ENCODE measurements at places on chromosomes 2 and 18. TPM values are rescaled to one million over a fixed set of nuclear protein-coding genes. Genes with fewer than 3 reads are reported as not detected.

Gene SERPINB13
- not detected for total RNA-seq

Gene KCNS3
- total RNA-seq = 18.1 TPM

DNA sequence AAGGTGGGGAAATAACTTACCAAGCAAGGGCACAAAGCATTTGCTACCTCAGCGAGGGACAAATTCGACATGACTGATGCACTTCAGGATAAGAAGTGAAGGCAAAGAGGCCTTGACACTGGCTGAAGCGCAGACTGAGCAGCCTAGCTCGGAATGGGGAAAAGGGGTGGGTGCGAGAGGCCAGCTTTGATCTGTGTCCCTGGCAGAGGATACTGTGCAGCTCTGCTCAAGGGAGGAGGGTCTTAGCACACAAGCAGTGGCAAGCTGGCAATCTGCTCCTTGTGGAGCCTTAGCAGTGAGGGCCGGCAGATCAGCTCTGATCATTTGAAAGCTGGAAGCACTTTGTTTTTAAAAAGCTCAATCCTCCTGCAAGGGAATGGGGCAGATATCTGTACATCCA is 222.3 kb downstream of the ZBTB7C start:
- no peak overlapping the region for H3K27ac ChIP-seq
- no peak overlapping the region for H3K4me3 ChIP-seq
- DNase-seq = no peak

GRCh38 chr18:63099848-63100629 is 219.5 kb downstream of the BCL2 start:
- no peaks in the 10 kb centered on the region for H3K27me3 ChIP-seq
- no peaks in the 10 kb centered on the region for H3K36me3 ChIP-seq
- peaks cover 8% of the 10 kb centered on the region for H3K4me1 ChIP-seq
- H3K4me3 ChIP-seq = no peak overlapping the region
- DNase-seq = no peak

DNA sequence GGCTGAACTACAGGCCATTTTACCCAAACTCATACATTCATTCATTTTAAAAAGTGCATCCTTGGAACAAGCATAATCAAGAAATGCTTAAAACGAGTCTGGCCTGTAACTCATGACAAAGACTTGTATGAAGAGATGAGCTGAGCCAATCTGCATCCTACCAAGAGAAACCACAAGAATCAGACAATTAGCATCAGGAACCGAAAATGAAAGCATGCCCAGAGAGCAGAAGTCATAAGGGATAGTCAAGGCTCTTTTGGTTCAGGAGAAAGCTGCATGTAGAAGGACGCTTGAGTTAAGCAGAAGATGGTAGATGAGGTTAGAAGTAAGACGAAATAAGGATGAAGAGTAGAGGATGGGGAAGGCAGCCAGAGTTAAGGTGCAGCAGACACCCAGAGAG is 137.0 kb upstream of the CTNNA2 start:
- peaks cover 21% of the 10 kb centered on the region for H3K4me1 ChIP-seq
- DNase-seq = no peak
- no peaks in the 10 kb centered on the region for H3K36me3 ChIP-seq
- H3K27ac ChIP-seq = no peak overlapping the region
- no peaks in the 10 kb centered on the region for H3K27me3 ChIP-seq

- peaks cover 53% of the 10 kb centered on the region for H3K4me1 ChIP-seq
- DNase-seq = no peak
- no peak overlapping the region for H3K4me3 ChIP-seq
- no peak overlapping the region for H3K27ac ChIP-seq
- no peaks in the 10 kb centered on the region for H3K36me3 ChIP-seq
Measured at GRCh38 chr2:100283724-100284501, 38.4 kb downstream of the LONRF2 start.

- no peak overlapping the region for H3K27ac ChIP-seq
- H3K4me1 ChIP-seq = peaks cover 29% of the 10 kb centered on the region
- DNase-seq = no peak
- no peak overlapping the region for H3K4me3 ChIP-seq
Measured at GRCh38 chr2:152523091-152523490, 188.1 kb downstream of the FMNL2 start.

- no peaks in the 10 kb centered on the region for H3K4me1 ChIP-seq
- no peak overlapping the region for H3K27ac ChIP-seq
- H3K36me3 ChIP-seq = peaks cover 9% of the 10 kb centered on the region
- DNase-seq = no peak
Measured at GRCh38 chr2:53259395-53260009, 508.1 kb upstream of the CHAC2 start.

DNA sequence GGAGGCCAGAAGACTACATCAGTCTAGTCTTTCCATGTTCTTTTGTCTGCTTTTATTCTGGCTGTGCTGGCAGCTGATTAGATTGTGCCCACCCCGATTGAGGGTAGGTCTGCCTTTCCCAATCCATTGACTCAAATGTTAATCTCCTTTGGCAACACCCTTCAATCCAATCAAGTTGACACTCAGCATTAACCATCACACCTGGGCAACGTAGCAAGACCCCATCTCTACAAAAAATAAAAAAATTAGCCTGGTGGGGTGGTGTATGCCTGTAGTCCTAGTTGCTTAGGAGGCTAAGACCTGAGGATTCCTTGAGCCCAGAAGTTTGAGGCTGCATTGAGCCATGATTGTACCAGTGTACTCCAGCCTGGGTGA is 33.5 kb downstream of the EML4 start:
- H3K36me3 ChIP-seq = peaks cover 3% of the 10 kb centered on the region
- H3K4me1 ChIP-seq = peaks cover 10% of the 10 kb centered on the region
- no peak overlapping the region for H3K4me3 ChIP-seq
- DNase-seq = no peak
- no peak overlapping the region for H3K27ac ChIP-seq
- H3K27me3 ChIP-seq = no peaks in the 10 kb centered on the region
